ENCODE measurements at places on chromosomes 11 and 22.

- DNase-seq = no peak
These were observed 20.3 kb upstream of the APLP2 start for GRCh38 chr11:130049328-130049771.

DNA sequence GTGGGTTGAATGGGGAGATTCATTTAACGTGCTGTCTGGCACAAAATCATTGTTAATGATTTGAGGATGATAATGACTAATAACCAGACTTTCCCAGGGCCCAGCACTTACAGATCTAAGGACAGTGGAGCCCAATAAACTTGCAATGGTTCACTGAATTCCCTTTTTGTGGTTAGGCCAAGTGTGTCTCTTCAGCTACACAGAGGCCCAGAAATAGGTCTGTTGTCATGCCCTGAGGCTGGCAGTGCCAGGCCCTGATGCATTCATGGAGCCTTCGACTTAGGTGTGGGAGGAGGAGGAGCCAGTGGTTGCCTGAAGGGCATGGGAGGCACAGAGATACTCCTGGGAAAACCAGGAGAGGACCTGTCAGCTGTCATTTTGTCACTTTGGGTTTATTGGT lies 56.1 kb downstream of the KIAA1671 start:
- no peak for DNase-seq

DNA sequence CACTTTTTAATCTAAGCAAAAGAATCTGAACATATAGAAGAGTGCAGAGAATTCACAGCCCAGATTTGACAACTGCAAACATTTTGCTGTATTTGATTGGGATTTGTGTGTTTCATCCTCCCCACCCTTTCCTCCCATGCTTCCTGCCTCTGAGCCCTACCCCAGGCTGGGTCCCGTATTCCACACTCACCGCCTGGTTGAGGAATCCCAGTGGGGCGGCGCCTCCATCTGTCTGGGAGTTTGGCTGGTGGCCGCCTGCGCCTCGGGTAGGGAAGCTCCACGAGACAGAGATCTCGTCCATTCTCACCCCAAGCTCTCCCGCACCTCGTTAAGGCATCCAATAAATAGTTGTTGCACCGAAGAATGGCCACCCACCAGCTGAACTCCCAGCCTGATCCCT lies 105.9 kb upstream of the SLC22A12 start:
- no peak for DNase-seq

DNA sequence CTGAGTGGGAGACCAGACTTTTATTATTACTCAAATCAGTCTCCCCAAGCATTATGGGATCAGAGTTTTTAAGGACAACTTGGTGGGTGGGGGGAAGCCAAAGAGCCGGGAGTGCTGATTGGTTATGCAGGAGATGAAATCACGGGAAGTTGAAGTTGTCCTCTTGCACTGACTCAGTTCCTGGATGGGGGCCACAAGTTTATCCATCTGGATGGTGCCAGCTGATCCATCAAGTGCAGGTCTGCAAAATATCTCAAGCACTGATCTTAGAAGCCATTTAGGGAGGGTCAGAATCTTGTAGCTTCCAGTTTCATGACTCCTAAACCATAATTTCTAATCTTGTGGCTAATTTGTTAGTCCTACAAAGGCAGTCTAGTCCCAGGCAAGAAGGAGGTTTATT lies 53.5 kb upstream of the LMO1 start:
- DNase-seq = no peak

- DNase-seq = no peak
These were observed 2.5 kb downstream of the NCF4 start for GRCh38 chr22:36863281-36863680.

DNA sequence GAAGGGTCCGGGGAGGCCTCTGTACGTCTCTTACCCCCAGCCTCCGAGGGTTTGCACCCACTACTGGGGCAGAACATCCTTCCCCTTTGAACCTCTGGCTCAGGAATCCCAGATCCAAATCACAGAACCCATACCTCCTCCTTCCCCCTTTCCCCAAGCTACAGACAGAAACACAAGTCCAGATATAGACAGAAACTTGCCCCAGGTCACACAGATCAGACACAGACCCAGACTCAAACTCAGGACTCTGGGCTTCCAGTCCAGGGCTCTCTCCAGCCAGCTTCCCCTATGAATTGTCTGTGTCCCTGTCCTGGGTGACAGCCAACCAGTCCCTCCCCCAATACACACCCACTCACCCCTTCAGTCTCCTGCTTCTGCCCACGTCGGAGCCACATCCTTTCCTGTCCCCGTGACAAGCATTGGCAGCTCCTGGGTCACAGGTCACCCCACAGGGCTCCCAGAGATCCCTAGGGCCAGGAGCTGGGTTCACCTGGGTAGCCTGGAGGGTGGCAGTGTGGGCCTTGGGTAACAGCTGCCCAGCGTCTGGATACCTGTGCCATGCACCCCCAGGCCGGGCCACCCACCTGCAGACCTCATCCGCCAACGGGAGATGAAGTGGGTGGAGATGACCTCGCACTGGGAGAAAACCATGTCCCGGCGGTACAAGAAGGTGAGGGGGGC lies 772 bp downstream of the TBC1D10C start:
- no peak for DNase-seq

DNA sequence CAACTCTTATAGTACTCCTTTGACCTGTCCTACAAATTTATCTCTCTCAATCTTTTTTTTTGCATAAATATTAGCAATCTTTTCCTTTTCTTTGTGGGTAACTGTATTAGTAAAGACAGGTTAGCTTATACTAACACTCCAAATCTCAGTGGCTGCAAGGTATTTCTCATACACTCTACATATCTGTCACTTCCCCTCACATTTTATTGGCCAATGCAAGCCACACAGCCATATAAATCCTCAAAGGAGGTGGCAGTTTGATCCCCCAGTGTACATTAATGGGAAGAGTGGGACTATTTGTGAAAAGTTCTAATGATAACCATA lies 42.6 kb upstream of the EED start:
- DNase-seq = no peak

GRCh38 chr22:49303061-49303735 lies 524.5 kb downstream of the BRD1 start:
- no peak for DNase-seq

GRCh38 chr11:61688365-61689163 lies 8.4 kb downstream of the DAGLA start:
- no peak for DNase-seq

DNA sequence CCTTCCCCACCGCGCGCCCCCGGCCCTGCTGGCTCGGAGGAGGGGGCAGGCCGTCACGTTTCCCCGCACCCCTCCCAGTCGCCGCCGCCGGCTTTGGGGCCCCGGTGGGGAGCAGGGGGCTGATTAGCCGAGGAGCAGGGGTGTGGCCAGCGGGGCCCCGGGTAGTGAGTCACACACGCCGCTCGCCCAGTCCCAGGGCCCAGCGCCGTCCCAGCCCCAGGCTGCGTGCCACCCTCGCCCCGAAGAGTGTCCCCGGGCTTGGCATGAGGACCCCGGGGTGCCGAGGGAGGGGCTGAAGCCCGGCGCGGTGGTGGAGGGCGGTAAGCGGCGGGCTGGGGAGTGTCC lies 34.4 kb downstream of the PRDM11 start:
- peak; percentile 10 for DNase-seq

DNA sequence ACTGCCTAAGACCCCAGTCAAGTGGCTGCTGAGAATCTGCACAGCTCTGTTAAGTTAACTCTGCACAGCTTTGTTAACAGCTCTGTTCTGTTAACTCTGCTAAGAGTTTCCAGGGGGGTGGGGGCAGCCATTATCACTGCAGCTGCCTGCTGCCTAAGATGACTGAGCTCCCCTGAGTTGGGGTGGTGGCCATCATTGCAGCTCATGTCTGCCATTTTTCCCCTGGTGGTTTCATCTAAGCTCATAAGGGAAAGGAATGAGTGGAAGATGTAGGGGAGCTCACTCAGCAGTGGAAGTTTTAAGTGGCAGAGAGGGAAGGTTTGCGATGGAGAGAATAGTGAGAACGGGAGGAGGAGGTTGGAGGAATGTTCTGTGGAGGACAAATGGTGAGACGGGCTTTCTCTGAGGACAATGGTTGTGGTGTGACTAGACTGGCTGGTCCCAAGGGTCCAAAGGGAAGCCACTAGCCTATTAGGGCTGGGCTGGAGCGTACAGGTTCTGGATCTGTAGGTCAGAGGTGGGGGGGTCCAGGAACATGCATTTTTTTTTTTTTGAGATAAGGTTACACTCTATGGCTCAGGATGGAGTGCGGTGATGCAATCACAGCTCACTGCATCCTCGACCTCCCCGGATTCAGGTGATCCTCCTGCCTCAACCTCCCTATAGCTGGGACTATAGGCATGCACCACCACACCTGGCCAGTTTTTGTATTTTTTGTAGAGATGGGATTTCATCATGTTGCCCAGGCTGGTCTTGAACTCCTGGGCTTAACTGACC lies 13.5 kb upstream of the PLET1 start:
- DNase-seq = no peak

GRCh38 chr11:116466191-116466590 lies 306.6 kb downstream of the BUD13 start:
- DNase-seq = no peak

GRCh38 chr11:61061081-61061826 lies 41.0 kb upstream of the CD5 start:
- peak; percentile 48 for DNase-seq

DNA sequence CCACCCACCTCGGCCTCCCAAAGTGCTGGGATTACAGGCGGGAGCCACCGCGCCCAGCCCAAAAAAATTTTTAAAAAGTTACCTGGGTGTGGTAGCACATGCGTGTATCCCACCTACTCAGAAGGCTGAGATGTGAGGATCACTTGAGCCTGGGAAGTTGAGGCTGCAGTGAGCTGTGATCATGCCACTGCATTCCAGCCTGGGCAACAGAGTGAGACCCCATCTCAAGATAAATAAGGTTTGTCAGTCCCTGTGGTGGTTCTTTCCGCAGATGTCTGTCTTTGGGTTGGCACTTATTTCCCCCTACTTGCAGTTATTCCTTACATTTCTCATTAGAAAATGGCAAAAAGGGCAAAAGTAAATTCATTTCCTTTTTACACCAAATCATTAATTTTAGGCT lies 8.0 kb downstream of the MARK2 start:
- no peak for DNase-seq

DNA sequence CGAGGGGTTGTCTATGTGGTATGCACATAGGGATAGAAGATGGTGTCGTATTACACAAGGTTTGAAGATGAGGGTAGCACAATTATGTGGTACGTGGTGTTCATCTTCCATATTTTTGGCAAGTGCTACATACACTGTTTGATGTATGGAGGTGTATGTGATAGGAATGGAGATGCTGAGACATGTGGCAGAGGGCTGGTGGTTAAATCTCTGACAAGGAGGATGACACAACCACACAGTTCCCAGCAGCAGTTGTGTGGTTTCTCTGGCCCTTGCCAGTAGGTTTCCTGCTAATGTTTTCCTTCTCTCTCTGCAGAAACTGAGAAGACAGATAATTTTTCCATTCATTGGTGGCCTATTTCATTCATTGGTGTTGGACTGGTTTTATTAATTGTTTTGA lies 17.0 kb downstream of the NCR3LG1 start:
- no peak for DNase-seq

DNA sequence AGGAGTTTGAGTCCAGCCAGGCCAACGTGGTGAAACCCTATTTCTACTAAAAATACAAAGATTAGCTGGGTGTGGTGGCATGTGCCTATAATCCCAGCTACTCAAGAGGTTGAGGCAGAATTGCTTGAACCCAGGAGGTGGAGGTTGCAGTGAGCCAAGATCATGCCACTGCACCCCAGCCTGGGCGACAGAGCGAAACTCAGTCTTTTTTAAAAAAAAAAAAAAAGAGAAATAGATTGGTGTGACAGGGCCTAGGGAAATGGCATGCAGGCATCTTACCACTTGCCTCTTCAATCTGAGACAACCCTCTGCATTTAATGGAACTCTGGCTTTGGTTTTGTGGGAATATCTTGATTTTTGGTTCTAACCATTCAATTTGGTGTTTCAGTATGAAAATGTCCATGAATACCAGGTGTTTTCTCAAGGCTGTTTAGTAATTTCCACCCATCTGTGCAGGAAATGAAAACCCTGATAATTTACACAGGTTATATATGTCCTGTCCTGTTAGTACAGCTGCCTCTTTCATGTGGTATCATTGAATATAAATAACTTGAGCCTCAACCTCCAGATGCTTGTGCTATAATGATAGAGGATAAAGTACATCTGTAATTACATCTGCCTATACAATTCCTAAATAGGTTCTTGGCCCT lies 8.4 kb downstream of the XBP1 start:
- DNase-seq = no peak

DNA sequence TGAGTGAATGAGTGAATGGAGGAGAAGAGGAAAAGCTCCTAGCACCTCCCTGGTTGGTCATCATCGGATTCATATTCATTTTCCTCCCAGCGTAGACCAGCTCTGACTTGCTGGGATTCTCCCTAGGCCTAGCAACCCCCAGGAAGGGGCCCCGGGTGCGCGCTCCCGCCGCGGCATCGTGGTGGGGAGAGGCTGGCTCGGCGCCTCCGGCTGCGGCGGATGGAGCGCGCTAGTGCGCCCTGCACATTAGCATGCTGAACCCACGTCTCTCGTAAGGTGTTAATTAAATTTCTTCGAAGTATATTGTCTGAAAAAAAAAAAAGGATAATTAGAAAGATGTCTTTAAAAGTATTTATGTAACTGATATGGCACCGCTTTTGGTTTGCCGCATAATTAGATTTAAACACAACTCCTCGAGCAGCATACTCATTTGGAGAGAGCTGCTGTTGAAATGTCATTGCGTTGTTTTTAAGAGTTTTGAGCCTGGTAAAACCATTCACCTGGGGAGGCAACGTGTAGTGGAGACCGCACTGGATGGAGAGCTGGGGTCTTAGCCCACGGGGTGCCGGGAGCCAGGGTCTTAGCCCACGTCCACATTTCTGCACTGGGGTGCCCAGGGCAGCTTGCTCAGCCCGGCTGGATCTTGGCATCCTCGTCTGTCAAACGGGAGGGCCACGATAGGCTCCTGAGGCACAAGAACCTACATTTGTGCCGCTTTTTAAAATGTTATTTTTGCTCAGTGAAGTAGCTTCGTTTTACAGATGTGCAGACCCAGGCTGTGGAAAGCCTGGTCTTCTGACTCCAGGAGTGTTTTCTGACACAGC lies 21.8 kb downstream of the MPPED1 start:
- no peak for DNase-seq

- DNase-seq = no peak
These were observed 140.8 kb upstream of the ZBED5 start for GRCh38 chr11:10998674-10999073.

- DNase-seq = no peak
These were observed 66.3 kb downstream of the CABIN1 start for GRCh38 chr22:24077416-24077815.

GRCh38 chr11:62151737-62152102 lies 27.9 kb downstream of the INCENP start:
- no peak for DNase-seq

- no peak for DNase-seq
These were observed 268.7 kb upstream of the CCDC90B start for GRCh38 chr11:83554876-83555275.

GRCh38 chr11:117443266-117444186 lies 115.9 kb downstream of the CEP164 start:
- no peak for DNase-seq

- DNase-seq = no peak
These were observed 638 bp upstream of the TENM4 start for GRCh38 chr11:79441461-79441875.

All from stimulated activated CD4-positive, alpha-beta T cell treated with anti-CD3 and anti-CD28 coated beads, Interleukin-1b, Interleukin-23, amount 100 ng/mL, for 24 hours (primary cell).